Vagina (tissue), 2 donors: ENCODE measurements at places on chromosomes 3 and 15. TPM values are rescaled to one million over a fixed set of nuclear protein-coding genes. Genes with fewer than 3 reads are reported as not detected.

DNA sequence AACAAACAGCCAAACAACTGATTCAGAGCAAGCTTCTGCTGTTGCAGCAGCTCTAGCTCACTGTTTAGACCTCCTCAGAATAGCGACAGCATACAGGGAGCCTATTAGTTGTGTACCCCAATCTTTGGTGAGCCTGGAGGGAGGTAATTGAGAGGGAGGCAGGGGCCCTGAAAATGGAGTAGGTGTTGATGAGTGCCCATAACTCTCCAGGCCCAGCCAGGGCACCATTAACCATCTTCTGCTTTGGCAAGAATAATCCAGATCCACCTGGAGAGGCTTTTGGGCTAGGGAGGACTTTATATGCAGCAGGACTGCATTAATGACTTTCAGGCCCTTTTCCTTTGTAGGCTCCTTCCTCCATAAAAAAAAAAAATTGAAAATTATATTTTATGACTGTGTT lies 20.9 kb downstream of the PLCL2 start:
- H3K27me3 ChIP-seq = no peaks in the 10 kb centered on the region
- H3K36me3 ChIP-seq = no peaks in the 10 kb centered on the region
- no peak for DNase-seq
- H3K27ac ChIP-seq = no peak overlapping the region
- no peak overlapping the region for H3K4me3 ChIP-seq
- H3K4me1 ChIP-seq = peaks cover 10% of the 10 kb centered on the region

The GABRR3 gene
- total RNA-seq = not detected

DNA sequence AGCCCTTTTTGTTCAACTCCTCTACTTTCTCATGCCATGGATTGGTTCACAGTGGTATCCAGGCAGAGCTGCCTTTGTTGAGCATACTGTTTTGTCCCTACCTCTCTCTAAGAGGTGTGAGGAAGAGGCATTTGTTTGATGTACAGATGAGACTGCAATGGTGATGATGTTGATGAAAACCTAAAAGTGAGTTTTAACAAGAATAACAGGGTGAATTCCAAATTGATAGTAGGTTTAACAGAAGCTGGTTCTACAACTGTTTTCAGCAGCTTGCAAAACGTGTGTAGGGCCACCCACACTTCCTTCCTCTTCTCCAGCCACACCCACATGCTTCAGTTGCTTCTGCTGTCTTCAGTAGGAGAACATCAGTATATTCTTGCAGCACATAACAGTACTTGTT lies 10.2 kb downstream of the SNRK start:
- H3K4me1 ChIP-seq = peaks cover 91% of the 10 kb centered on the region
- no peak for DNase-seq
- no peak overlapping the region for H3K4me3 ChIP-seq
- H3K27ac ChIP-seq = no peak overlapping the region
- H3K36me3 ChIP-seq = no peaks in the 10 kb centered on the region
- no peaks in the 10 kb centered on the region for H3K27me3 ChIP-seq

GRCh38 chr3:46627078-46627477 lies 14.8 kb downstream of the FAM240A start:
- no peak overlapping the region for H3K4me3 ChIP-seq
- no peaks in the 10 kb centered on the region for H3K27me3 ChIP-seq
- no peak for DNase-seq

The C2CD4A gene
- not detected for total RNA-seq

The SLCO2A1 gene
- 40.3 TPM for total RNA-seq

The GOLGA8G gene
- not detected for total RNA-seq

DNA sequence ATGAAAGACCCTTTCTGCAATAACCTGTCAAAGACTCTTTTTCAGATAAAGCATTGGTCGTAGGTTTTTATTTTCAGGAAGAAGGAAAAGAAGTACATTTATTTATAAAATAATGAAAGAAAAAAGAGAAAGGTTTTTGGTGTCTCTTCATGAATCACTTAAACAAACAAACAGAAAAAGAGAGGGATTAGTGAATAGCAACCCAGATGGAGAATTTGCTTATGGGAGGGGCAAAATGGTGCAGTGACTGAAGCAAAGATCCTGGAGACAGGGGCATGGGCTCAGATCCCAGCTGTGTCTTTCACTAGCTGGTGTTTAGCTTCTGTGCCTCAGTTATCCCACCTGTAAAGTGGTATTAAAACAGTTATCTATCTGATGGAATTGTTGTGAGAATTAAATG lies 78.6 kb upstream of the PFN2 start:
- H3K36me3 ChIP-seq = no peaks in the 10 kb centered on the region
- H3K27ac ChIP-seq = no peak overlapping the region
- H3K27me3 ChIP-seq = no peaks in the 10 kb centered on the region
- no peak for DNase-seq
- no peaks in the 10 kb centered on the region for H3K4me1 ChIP-seq
